ELF-1 (cell line): ENCODE measurements at places on chromosomes 3 and 15.

DNA sequence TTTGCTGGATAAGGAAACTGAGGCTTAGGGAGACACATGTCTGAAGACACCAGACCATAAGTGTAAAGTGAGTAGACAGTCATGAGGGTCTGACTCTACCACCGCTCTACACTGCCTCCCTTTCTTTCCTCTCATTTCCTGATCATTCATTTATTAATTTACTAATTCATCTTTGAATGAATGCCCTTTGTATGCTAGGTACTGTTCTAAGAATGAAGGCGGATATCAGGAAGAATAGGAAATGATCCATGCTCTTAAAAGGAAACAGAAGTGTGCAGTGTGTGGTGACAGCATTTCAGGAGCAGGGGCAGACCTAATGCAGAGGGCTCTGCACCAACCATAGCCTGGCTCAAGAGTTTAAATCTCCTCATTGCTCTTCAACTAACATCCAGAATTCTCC, 31.8 kb upstream of the PSMD6 start:
- DNase-seq: no peak

- peak; percentile 76 for DNase-seq
These were observed 1.4 kb downstream of the ST6GAL1 start for GRCh38 chr3:186931532-186932280.

DNA sequence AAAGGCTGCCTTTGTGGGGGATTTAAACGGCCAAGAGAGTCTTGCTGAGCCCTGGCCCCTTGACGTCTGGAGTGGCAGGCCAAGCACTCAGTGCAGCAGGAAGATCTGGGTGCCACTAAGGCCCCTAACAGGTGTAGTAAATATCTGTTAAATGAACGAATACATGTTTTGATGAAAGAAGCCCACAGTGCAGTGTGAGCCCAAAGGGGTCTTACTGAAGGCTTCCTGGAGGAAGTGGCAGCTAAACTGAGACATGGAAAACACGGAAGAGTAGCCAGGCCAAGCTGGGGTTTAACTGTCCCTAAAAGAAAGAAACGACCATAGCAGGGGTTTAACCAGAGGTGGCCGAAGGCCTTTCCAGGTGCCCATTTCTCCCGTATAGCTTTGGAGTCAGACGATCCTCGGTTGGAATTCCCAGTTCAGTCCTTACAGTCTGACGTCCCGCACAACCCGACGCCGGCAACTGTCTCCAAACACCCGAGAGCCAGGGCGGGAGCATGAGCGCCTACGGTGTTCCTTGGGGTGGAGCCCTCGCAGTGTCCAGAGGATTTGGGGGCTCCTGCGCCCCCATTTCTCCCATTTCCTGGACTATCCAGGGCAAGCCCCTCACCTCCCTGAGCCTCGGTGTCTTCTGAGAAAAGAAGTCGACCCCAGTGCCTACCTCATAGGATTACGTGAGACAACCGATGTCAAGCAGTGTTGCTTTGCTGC, 910 bp upstream of the ABHD6 start:
- no peak for DNase-seq

- no peak for DNase-seq
These were observed 276.8 kb downstream of the ULK4 start for GRCh38 chr3:41684797-41685735.

DNA sequence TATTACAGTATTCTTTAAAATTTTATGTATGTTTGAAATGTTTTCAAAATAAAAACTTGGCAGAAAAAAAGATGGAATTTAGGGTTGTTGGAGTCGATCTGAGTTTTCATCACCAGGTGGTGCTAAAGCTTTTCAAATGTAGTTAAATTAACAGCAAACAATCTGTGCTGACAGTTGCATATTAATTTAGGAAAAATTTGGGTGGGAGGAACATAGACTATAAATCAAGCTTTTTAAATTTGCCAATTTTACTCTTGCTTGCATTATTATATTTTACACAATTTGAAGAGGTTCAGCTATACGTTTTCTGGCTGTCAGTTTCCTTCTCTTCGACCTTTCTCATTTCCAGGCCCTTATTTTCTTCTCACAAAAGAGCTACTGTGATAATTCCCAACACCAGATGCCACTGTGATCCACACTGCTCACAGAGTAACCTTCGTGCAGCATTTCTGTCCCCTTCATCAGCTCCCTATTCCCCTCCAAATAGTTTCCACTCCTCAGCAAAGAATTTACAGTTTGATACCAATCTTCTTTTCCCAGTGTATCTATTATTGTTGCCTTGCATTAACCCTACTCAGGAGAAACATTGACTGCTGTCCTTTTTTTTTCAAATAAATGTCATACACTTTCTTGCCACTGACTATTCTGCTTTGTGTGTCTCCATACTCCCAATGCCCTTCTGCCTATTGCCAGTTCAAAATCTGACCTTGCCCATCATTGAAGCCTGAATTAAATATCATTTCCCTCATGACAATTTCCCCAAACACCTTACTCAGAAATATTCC, 53.4 kb upstream of the EIF5A2 start:
- DNase-seq: peak; percentile 10

GRCh38 chr3:112640930-112641801, at the start of gene CCDC80:
Gene CCDC80, minus strand, starts transcription at chr3:112641143. Its CDS starts 1,238 bp downstream, at chr3:112639905.
- peak; percentile 71 for DNase-seq

GRCh38 chr15:41323611-41324010, 8.8 kb downstream of the OIP5 start:
- no peak for DNase-seq

DNA sequence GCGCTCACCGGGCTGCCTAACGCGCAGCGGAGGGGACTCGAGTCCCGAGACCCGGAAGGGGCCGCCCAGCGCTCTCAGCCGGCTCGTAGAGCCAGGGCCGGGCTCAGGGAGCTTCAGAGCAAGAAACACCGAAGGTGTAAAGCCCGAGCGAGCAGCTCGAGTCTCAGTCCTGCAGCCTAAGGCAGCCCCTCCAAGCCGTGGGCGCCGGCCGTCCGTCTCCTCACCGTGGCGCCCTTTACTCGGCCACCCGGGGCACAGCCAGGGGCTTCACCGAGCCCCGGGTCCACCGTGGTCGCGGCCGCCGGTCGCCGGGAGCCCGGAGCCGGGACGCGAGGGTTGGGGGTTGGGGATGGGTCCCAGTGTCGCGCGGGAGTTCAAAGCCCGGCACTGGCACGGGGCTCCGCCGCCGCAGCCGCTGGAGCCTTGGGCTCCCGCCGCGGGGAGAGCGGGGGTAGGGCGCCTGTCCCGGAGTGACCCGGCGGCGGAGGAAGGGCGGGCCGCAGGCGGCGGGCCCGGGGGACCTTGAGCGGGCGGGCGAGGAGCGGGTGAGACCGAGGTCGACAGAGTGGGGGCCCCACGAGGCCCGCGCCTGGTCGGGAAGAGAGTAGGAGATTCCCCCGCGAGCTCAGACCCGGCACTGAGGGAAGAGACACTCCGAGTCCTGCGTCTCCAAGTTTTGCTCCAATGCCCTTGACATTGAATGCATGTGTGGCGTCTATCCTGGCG, 26.9 kb upstream of the THRB start:
- DNase-seq: peak; percentile 71

- no peak for DNase-seq
These were observed 51.9 kb downstream of the DENND4A start for GRCh38 chr15:65740148-65740547.

DNA sequence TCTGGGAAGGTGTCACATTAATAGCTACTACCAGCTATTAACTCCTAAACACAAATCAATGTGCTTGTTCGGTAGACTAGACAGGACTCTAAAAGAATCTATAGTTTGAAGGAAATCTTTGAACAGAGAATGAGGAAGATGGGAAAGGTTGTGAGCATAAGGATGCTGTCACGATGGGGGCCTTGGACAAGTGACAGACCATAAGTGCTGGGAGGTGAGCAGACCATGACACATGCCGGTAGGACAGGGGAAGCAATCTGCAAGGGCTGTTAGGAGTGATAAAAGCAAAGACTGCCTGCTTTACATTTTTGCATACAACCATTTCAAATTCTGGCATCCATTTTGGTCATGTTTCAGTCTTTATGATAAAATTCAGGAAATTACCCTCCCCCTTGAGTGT, 645.8 kb downstream of the ROBO2 start:
- DNase-seq: no peak

- no peak for DNase-seq
These were observed 99.2 kb downstream of the FBN1 start for GRCh38 chr15:48546296-48546695.

GRCh38 chr3:188296761-188297612, 143.0 kb downstream of the LPP start:
- DNase-seq: no peak

- DNase-seq: no peak
These were observed 126.0 kb upstream of the ANKRD28 start for GRCh38 chr3:15923640-15924405.

GRCh38 chr15:70636540-70637165, 126.7 kb downstream of the UACA start:
- DNase-seq: peak; percentile 41

GRCh38 chr3:40120806-40121205, 188.7 kb upstream of the EIF1B start:
- DNase-seq: no peak

DNA sequence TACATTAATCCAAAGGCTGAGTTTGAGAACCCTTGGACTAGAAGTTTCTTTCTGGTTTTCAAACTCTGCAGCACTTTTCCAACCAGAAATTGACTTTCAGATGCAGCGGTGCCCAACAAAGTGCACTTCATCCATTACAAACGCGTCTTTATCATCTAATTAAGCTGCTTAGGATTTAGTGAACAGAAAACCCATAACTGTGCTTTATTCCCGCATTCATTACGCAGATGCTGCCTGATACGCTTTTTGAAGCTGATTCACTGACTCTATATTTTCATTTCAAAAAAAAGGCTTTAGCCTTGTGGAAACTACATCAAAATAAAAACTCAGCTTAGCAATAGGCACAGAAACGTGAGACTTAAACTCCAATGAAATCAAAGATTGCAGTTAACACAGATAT, 69.8 kb upstream of the CTXND1 start:
- no peak for DNase-seq

GRCh38 chr15:43253431-43254403, 13.0 kb downstream of the TGM5 start:
- DNase-seq: no peak

- peak; percentile 64 for DNase-seq
These were observed 745.2 kb downstream of the SI start for GRCh38 chr3:164332831-164333802.

DNA sequence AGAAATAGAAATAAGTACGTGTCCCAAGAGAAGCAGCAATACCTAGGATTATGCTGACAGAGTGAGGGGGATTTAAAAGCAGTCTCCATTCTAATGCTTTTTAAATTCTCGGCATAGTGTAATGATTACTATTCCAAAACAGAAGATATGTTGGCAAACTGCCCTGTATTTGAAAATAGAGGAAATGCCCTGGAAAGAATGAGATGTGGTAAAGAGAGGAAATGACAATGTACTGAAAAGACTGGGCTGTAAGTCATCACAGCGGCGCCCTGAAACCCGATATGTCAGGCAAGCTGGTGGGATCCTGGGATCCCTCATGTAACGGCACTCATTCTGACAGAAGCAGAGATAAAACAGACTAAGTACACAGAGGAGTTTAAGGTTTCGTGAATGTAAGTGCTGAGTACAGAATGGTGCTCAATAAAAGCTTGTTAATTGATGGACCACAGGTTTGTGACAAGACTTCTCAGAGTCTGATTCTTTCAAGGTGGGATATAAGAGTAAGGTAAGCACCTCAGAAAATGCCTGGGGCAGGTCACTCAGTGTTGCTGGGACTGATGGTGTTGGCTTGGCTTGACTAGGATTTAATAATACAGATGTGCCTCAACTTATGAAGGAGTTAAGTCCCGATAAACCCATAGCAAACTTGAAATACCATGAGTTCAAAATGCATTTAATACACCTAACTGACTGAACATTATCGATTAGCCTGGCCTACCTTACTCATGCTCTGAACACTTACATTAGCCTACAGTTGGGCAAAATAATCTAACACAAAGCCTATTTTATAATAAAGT, 91.4 kb downstream of the NFKBIZ start:
- DNase-seq: peak; percentile 63

DNA sequence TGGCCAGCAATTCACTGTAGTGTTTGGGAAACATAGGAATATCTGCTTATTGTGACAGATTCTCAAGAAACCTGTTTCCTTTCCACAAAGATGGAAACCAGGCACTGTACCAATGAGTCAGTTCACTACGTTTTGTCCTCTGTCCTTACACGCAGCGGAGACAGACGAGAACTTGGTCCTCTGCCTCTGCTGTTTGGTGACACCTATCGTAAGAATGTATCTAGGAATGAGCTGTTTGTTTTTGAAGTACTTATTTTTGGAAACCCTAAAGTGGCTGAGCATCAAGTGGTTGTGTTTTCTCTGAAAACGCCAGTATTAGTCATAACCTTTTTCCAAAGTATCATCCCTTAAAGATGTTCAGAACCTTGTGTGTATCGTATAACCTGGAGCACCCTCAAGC, 93.0 kb downstream of the PGPEP1L start:
- DNase-seq: no peak

- no peak for DNase-seq
These were observed 125.0 kb downstream of the PDZRN3 start for GRCh38 chr3:73499787-73500186.

DNA sequence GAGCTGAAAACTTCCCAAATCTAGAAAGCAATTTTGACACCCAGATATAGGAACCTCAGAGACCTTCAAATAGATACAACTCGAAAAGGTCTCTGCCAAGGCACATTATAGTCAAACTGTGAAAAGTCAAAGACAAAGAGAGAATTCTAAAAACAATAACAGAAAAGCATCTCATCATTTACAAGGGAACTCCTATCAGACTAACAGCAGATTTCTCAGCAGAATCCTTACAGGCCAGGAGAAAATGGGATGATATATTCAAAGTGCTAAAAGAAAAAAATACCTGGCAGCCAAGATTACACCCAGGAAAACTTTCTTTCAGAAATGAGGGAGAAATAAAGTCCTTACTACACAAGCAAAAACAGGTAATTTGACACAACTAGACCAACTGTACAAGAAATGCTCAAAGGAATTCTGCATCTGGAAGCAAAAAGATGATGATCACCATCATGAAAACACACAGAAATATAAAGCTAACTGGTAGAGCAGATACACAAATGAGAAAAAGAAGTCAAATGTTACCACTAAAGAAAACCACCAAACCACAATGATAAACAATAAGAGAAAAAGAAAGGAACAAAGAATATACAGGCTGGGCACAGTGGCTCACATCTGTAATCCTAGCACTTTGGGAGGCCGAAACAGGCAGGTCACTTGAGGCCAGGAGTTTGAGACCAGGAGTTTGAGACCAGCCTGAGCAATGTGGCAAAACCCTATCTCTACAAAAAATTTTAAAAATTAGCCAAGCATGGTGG, 50.4 kb downstream of the ADAM10 start:
- no peak for DNase-seq

DNA sequence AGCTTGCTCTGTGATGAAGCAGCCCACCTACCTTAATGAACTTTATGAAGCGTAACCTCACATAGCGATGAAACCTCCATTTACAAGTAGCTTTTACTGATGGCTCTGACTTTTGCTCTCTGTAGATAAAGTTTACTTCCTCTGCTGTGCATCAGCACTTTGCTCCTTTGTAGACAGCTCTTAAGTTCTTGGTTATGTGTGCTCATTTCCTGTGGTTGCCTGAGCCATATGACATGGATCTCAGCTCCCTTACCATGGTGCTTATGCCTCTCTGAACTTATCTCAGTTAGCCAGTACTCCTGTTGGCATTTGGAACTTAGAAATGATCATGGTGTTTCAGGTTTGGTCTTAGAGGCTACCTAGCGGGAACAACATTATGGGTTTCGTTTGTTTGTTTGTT, 7.8 kb downstream of the MFSD1 start:
- no peak for DNase-seq
